ENCODE measurements at places on chromosomes 4 and X.

- no peak for DNase-seq
Measured at GRCh38 chr4:30753316-30753715, 33.1 kb downstream of the PCDH7 start.

GRCh38 chr4:189850239-189850856, 90.3 kb upstream of the FRG1 start:
- no peak for DNase-seq

DNA sequence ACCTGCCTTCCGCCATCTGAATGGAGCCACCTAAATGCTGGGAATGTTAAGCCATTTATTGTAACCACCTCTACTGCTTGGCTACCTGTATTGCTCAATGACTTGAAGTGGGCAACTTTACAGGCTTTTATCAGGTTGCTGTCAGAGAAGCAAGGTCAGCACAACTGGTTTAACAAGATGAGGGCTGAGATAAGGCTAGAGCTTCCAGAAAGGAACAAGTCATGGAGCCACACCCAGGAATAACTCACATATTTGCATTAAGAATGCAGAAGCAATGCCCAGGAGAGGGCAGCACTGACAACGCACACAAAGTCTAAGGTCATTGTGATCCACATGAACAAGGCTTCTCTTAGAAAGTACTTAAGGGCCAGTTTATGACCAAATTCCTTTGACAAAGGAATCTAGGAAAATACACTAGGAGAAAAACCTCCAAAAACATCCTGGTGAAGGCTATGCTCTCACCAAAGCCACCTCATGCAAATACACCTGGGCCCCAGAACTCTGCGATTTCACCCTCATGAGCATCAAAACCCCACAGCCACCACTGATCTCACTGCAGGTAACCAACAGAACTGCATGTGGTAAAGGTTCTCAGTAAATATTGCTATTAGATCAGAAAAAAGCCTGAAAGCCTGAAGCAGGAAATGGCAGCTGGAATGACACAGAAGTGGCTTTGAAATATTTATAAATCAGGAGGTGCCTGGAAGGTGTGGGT, 15.0 kb upstream of the STS start:
- DNase-seq, result peak; percentile 22

- DNase-seq, result no peak
Measured at GRCh38 chrX:25646156-25646555, 492.0 kb upstream of the MAGEB18 start.

DNA sequence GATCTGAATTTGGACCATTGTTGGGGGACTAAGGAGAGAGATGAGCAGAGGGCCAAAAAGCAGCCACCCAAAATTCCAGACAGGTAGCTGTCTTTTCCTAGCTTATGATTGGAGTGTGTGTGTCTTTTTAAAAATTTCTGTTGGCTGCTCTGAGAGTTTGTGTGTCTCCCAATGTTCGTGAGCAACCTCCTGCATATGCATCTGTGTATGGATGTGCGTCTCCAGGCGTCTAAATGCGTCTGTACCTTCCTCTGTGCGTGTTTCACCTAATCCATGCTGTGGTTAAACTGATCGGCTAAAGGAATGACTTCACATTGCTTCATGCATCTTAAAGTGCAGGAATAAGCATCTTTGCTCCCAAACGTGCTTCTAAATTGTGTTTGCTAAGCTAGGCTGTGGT, 65.5 kb upstream of the LAS1L start:
- no peak for DNase-seq

GRCh38 chr4:22190855-22191254, 242.3 kb upstream of the KCNIP4 start:
- no peak for DNase-seq

GRCh38 chr4:37359261-37359660, 114.7 kb downstream of the NWD2 start:
- DNase-seq, result no peak

- DNase-seq, result peak; percentile 11
Measured at GRCh38 chr4:81688085-81688484, 216.4 kb upstream of the RASGEF1B start.

DNA sequence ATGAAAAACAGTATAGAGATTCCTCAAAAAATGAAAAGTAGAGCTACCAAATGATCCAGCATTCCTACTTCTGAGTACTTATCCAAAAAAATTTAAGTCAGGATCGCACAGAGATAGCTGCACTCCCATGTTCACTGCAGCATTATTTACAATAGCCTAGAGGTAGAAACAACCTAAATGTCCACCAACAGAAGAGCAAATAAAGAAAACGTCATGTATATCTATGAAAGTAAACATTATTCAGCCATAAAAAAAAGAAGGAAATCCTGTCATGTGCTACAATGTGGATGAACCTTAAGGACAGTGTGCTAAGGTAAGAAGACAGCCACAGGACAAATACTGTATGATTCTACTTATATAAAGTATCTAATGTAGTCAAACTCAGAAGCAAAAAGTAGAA, 12.4 kb downstream of the THOC2 start:
- no peak for DNase-seq

GRCh38 chr4:88320780-88321373, 36.5 kb upstream of the PPM1K start:
- DNase-seq, result peak; percentile 26

DNA sequence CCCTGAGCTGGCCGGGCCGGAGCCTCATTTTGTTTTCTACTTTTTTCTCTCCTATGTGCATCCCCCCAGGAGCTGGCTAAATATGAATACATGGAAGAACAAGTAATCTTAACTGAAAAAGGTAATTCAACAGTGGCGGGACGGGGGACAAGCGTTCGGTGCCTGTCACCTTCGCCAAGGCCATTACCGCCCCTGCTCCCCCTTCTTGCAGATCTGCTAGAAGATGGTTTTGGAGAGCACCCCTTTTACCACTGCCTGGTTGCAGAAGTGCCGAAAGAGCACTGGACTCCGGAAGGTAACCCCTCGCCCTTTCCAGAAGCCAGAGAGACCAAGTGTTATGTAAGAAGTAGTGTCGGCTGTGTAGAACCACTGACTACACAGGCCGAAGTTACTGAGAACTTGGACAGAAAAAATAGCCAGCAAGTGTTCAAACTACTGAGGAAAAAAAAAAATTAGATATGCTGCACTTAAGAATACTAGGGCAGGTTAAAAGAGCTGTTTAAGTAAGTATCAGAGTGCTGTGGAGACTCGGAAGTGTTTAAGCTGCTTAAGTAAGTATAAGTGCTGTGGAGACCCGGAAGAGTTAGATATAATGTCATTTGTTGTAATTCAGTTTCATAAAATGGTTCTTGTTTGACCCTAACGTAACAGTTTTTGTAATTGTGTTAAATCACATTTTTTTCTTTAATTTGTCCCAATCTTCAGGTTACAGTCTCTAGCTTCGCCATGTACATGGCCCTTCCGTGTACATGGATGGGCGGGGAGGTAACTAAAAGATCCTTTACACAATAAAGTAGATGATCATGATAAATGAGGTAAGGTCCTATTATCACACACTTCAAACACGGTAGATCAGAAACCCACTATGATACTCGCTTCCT, 856 bp downstream of the SAT1 start:
- peak; percentile 32 for DNase-seq

GRCh38 chrX:3711331-3711917, 2.0 kb downstream of the PRKX start:
- peak; percentile 50 for DNase-seq

- no peak for DNase-seq
Measured at GRCh38 chr4:183205193-183205592, 106.1 kb downstream of the WWC2 start.

GRCh38 chr4:40434126-40434687, 99.1 kb downstream of the CHRNA9 start:
- DNase-seq, result no peak

- DNase-seq, result no peak
Measured at GRCh38 chr4:102715057-102715456, 45.7 kb downstream of the MANBA start.

DNA sequence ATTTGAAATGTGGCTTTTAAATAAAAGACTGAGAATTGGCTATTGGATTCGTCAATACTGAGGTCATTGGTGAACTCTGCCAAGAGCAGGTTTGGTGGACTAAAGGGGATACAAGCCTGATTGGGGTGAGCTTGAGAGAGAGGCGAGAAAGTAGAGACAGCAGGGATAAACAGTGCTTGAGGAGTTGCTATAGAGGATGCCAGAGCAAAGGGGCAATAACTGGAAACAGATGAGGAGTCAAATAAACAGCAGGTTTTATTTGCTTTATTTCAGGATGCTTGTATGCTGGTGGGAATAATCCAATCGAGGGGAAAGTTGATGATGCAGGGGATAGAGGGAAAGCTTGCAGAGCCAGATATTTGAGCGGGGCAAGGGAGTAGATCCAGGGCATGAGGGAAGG, 24.0 kb upstream of the ANXA3 start:
- no peak for DNase-seq

DNA sequence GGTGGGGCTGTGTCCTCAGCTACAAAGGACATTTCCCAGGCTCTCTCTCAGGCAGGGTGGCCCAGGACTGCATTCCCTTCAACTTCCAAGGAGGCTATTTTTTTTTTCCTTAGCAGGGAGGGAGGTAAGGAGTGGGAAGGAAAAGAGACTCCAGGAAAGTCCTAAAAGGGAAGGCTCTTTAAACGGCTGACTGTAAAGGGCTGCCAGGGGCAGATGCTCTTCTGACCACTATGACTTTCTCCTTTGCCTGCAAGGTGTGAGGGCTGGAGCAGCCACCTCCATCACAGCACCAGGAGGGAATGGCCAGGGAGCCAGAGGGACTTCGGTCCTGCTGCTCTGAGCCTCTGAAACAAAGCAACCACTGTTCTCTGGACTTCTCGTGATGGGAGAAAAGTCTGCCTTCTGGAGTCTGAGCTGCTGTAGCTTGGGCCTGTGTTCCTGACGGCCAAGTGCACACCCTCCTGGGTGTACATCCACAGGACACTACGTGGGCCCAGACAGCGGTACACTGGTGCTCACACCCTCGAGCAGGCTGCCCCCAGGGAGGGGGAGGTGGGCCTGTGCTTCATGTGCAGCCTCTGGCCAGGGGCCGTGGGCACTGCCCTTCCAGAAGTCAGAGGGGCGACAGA, 17.9 kb downstream of the NAT8L start:
- DNase-seq, result no peak
